ENCODE measurements at places on chromosomes 3 and 15.

- peaks cover 3% of the 10 kb centered on the region for H3K4me1 ChIP-seq
- H3K4me3 ChIP-seq: no peak overlapping the region
- H3K27ac ChIP-seq: no peak overlapping the region
- DNase-seq: no peak
- peaks cover 13% of the 10 kb centered on the region for H3K36me3 ChIP-seq
- H3K27me3 ChIP-seq: no peaks in the 10 kb centered on the region
Observed at GRCh38 chr15:80950291-80951078, 39.1 kb downstream of the MESD start.

DNA sequence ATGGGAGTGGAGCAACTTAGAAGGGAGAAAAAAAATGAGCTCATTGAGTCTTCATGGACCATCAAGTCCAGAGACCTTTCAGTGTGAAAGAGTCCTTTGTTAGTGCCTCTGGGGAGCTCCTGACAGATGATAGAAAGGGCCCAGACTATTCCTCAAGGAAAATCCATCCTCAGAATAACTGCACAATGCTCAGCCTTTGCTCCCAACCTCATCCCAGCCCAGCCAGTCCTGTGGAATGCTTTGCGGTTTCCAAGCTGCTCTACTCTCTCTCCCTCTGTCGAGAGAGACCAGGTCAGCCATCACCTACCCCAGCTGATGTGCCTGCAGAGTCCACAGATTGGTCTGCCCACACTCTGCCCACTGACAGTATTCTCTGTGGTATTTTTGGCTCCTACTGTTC lies 406.2 kb downstream of the MFSD1 start:
- no peak overlapping the region for H3K4me3 ChIP-seq
- no peaks in the 10 kb centered on the region for H3K4me1 ChIP-seq
- H3K27ac ChIP-seq: no peak overlapping the region
- no peak for DNase-seq
- no peaks in the 10 kb centered on the region for H3K27me3 ChIP-seq

GRCh38 chr3:59812237-59813147 lies 762.7 kb upstream of the CFAP20DC start:
- H3K27ac ChIP-seq: no peak overlapping the region
- peaks cover 6% of the 10 kb centered on the region for H3K4me1 ChIP-seq
- DNase-seq: no peak
- H3K36me3 ChIP-seq: no peaks in the 10 kb centered on the region

GRCh38 chr3:184417619-184418327 lies 37.9 kb downstream of the CHRD start:
- H3K36me3 ChIP-seq: peaks cover 1% of the 10 kb centered on the region
- peaks cover 5% of the 10 kb centered on the region for H3K27me3 ChIP-seq
- no peaks in the 10 kb centered on the region for H3K4me1 ChIP-seq
- peak; percentile 34 for DNase-seq
- H3K4me3 ChIP-seq: no peak overlapping the region
- H3K27ac ChIP-seq: no peak overlapping the region

- no peak overlapping the region for H3K4me3 ChIP-seq
- H3K27me3 ChIP-seq: no peaks in the 10 kb centered on the region
- peaks cover 6% of the 10 kb centered on the region for H3K36me3 ChIP-seq
- peaks cover under 1% of the 10 kb centered on the region for H3K4me1 ChIP-seq
Observed at GRCh38 chr3:38479431-38480092, 16.6 kb upstream of the EXOG start.

DNA sequence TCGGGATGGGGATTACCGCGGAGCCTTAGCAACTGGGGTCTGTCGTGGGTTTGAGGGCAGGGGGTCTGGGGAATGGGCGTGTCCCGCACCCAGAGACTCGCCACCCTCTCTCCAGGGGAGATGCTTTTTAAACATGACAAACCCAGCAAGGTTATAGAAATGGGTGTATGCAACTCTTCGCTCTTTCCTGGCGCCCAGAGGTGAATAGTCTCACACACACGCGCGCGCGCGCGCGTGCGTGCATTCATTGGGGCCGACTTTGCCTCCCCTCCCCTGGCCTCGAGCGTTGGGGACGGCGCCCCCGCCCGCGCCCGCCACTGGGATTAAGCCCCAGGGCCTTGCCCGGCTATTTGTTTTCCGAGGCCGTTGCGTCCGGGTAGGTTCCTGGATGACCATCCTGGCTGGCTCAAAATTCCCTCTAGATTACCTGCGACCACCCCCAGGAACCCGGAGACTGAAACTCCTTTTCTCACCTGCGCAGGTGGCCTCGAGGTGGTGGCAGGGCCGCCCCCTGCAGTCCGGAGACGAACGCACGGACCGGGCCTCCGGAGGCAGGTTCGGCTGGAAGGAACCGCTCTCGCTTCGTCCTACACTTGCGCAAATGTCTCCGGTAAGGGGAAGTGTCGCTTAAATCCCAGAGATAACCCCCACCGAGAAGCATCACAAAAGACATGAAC lies 777 bp downstream of the GPR160 start:
- no peaks in the 10 kb centered on the region for H3K27me3 ChIP-seq
- no peak for DNase-seq
- H3K4me3 ChIP-seq: peak overlapping the region; percentile 78

DNA sequence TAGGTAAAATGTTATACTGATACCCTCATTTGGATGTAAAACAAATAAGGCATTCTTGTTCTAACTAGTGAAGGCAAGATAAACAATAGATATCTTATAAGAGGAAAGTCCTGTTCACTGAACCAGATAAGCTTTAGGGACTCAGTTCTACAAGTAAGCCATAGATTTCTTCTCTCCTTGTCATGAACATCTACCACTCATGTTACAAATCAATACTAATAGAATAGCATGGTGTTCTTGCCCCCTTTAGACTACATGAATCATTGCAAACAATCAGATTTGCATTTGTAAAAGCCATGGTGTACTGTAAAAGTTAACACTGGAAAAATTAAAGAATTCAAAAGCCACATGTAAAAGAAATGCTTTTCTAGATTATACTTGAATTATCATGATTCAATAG lies 500.1 kb downstream of the NLGN1 start:
- no peak overlapping the region for H3K27ac ChIP-seq
- H3K4me3 ChIP-seq: no peak overlapping the region
- no peak for DNase-seq
- H3K36me3 ChIP-seq: no peaks in the 10 kb centered on the region

DNA sequence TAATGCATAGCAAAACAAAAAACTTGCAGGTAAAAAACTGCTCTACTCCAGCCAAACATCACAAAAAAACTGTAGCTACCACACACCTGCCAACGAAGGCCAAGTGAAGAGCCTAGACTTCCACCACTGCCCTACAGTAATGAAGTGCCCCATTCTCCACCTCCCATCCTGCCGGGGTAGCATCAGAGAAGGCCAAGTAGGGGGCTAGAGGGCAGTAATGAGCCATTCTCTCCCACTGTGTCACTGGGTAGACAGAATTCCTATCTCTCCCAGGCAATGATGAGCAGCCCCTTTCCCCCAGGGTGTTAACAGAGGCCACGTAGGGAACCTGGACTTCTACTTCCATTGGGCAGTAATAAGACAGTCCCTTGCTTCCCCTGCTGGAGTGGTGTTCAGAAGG lies 9.5 kb downstream of the SEC22C start:
- no peak overlapping the region for H3K4me3 ChIP-seq
- no peak overlapping the region for H3K27ac ChIP-seq
- no peak for DNase-seq
- H3K4me1 ChIP-seq: peaks cover 26% of the 10 kb centered on the region
- H3K27me3 ChIP-seq: no peaks in the 10 kb centered on the region

- DNase-seq: no peak
- H3K36me3 ChIP-seq: no peaks in the 10 kb centered on the region
- H3K27ac ChIP-seq: no peak overlapping the region
- no peaks in the 10 kb centered on the region for H3K4me1 ChIP-seq
- no peak overlapping the region for H3K4me3 ChIP-seq
Observed at GRCh38 chr3:16073203-16073602, 101.3 kb upstream of the GALNT15 start.

- no peaks in the 10 kb centered on the region for H3K36me3 ChIP-seq
- peaks cover 66% of the 10 kb centered on the region for H3K27me3 ChIP-seq
- H3K27ac ChIP-seq: no peak overlapping the region
- H3K4me3 ChIP-seq: no peak overlapping the region
- H3K4me1 ChIP-seq: no peaks in the 10 kb centered on the region
Observed at GRCh38 chr3:169955406-169955805, 11.2 kb upstream of the SEC62 start.

GRCh38 chr3:94709249-94709902 lies 646.5 kb downstream of the NSUN3 start:
- H3K4me1 ChIP-seq: no peaks in the 10 kb centered on the region
- H3K27me3 ChIP-seq: no peaks in the 10 kb centered on the region
- no peak overlapping the region for H3K4me3 ChIP-seq
- no peak for DNase-seq

DNA sequence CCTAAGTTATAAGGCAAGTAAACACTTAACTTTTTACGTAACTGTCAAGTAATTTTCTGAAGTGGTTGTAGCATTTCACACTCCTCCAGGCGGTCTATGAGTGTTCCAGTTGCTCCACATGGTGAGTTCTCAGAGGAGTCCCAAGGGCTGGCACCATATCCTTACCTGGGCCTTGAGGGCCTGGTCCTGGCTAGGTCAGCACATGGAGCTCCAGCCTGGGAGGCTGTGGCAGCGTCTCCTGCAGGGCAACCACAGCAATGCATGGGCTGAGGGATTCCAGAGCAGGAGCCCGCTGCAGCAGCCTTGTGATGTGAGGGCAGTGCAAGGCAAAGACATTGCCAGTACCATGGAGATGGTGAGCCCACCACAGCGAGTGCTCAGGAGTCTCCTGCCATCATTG lies 32.2 kb upstream of the LYZL4 start:
- peaks cover 40% of the 10 kb centered on the region for H3K27me3 ChIP-seq
- H3K27ac ChIP-seq: no peak overlapping the region
- DNase-seq: no peak
- H3K4me1 ChIP-seq: no peaks in the 10 kb centered on the region
- H3K4me3 ChIP-seq: no peak overlapping the region

GRCh38 chr15:62591842-62592838 lies 427.1 kb upstream of the C2CD4B start:
- H3K27me3 ChIP-seq: peaks cover 70% of the 10 kb centered on the region
- DNase-seq: no peak
- peaks cover 3% of the 10 kb centered on the region for H3K36me3 ChIP-seq
- H3K4me1 ChIP-seq: no peaks in the 10 kb centered on the region
- no peak overlapping the region for H3K4me3 ChIP-seq

- H3K4me3 ChIP-seq: no peak overlapping the region
- H3K27me3 ChIP-seq: peaks cover 10% of the 10 kb centered on the region
- DNase-seq: no peak
Observed at GRCh38 chr3:13223574-13224237, 150.5 kb upstream of the IQSEC1 start.

DNA sequence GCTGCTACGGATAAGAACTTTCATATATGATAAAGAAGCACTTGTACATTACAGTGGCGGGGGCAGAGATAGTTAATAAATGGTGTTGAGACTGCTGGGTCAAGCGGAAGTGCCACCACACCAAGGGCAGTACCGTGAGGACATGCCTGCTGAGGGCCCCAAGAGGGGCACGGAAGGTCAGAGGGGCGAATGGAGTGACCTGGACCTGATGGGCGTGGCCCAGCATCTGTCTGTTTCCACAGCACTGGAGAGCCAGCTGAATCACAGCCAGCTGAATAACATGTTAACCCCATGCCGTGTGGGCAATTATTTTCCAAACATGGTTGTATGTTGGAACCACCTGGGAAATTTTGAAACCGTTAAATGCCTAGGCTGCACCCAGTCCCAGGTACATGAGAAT lies 37.2 kb downstream of the ANKDD1A start:
- DNase-seq: no peak
- no peak overlapping the region for H3K27ac ChIP-seq
- peaks cover 27% of the 10 kb centered on the region for H3K4me1 ChIP-seq
- H3K36me3 ChIP-seq: peaks cover 1% of the 10 kb centered on the region
- no peaks in the 10 kb centered on the region for H3K27me3 ChIP-seq

DNA sequence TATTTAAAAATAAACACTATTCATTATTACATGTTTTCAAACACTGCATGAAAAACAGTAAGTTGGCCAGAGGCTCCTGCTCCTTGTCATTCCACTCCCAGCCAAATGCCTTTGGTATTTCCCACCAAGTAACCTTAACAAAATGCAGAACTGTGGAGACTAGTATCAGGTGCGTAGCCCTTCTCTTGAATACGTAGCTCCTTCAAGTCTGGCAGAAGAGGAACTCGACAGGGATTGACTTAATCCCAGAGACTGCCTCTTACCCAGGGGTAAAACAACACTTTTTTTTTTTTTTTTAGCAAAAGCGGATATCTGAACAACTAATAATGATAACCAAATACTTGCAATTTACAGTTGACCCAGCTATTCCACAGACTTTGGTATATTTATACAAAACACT lies 738 bp downstream of the COMMD2 start:
- H3K36me3 ChIP-seq: peaks cover 32% of the 10 kb centered on the region
- peak overlapping the region; percentile 92 for H3K27ac ChIP-seq
- DNase-seq: no peak
- peaks cover 2% of the 10 kb centered on the region for H3K27me3 ChIP-seq

DNA sequence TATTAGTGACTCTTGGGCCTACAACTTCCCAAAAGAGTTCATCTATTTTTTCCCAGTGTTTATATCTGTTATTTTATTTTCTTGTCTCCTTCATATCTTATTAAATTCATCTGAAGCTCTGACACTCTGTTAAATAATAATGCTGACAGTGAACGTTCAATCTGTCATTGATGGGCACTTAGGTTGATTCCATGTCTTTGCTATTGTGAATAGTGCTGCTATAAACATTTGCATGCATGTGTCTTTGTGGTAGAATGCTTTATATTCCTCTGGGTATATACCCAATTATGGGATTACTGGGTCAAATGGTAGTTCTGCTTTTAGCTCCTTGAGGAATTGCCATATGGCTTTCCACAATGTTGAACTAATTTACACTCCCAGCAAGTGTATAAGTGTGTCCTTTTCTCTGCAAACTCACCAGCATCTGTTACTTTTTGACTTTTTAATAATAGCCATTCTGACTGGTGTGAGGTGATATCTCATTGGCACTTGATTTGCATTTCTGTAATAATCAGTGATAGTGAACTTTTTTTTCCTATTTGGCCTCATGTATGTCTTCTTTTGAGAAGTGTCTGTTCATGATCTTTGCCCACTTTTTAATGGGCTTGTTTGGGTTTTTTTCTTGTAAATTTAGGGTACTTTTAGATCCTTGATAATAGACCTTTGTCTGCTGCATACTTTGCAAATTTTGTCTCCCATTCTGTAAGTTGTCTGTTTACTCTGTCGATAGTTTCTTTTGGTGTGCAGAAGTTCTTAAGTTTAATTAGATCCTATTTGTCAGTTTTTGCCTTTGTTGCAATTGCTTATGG lies 122.5 kb downstream of the LEKR1 start:
- no peaks in the 10 kb centered on the region for H3K36me3 ChIP-seq
- no peak for DNase-seq

GRCh38 chr3:2929574-2929973 lies 180.6 kb downstream of the IL5RA start:
- no peak for DNase-seq
- H3K4me3 ChIP-seq: no peak overlapping the region
- peaks cover 21% of the 10 kb centered on the region for H3K27me3 ChIP-seq
- H3K36me3 ChIP-seq: no peaks in the 10 kb centered on the region
- H3K4me1 ChIP-seq: no peaks in the 10 kb centered on the region

DNA sequence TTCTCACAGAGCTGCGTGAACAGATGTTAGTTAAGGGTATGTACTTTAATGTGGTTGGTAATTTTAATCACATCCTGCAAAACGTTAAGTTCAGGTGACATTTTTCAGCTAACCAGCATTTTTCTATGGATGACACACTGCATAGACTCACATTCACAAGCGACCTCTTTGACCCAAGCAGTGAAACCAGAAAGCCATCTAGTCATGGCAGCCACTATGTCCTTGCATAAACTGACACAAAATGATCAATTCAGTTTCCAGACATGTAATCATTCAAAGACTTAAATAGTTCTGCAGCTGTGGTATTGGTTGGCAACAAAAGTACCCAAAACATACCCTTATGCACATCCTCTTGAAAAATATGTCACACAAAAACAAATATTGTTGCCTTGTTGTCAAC lies 7.4 kb upstream of the CAPN7 start:
- H3K27ac ChIP-seq: no peak overlapping the region
- H3K4me1 ChIP-seq: peaks cover 11% of the 10 kb centered on the region
- H3K36me3 ChIP-seq: no peaks in the 10 kb centered on the region
- DNase-seq: no peak
- no peaks in the 10 kb centered on the region for H3K27me3 ChIP-seq
